Activated naive CD8-positive, alpha-beta T cell treated with anti-CD3 and anti-CD28 coated beads, Interleukin-2, amount 50 U/mL, for 16 hours (primary cell): ENCODE measurements at places on chromosomes 12 and 14.

DNA sequence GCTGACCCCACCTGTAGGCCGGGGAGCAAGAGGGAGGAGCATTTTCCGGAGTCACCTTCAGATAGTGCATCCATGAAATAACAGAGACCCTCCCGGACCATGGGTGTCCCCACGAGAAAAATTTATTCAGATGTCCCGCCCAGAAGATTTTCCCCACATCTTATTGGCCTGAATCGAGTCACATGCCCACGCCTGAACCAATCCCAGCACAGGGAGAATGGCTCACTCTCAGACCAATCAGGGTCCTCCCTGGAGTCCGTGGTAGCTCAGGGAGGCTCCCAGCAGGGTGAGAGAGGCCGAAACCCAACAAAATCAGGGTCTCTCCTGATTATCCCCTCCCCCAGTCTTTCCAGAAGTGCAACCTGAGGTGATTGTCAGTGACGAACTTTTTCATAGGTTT, 16.4 kb upstream of the NCOR2 start:
- DNase-seq, result no peak

GRCh38 chr12:101038289-101038871, 171.7 kb downstream of the SLC5A8 start:
- no peak for DNase-seq

DNA sequence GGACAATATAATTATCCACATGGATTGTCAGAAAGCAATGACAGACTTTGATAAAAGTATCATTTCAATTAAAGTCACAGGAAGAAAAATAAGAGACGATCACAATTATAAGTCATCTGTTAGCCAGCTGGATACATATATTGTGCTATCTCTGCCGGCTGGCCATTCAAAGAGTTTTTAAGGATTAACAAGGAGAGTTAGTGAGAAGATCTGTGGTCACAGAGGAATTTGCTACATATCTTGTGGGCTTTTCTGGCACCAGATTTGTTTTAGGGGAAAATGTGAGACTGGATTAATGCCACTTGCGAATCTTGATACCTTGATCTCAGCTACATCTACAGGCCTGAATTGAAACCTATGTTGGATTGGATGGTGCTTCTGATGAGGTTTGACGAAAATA, 90.9 kb upstream of the MANSC4 start:
- DNase-seq, result no peak

DNA sequence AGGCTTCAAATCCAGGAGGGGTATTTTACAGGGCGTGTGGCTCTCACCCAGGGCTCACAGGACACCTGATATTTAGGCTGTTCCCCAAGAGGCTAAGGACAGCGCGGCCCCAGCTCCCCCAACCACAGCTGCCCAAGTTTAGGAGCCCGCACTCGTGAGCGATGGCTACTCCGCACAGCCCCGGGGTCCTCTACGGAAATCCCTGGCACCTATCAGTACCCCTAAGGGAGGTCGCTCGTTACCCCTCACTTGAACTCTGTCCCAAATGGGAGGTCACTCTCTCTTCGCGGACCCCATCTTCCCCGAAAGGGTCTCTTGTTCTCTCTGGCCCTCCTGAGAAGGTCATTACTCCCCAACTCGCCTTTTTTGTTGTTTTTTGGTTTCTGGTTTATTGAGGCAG, 708 bp upstream of the P2RX4 start:
- DNase-seq, result no peak

GRCh38 chr14:49942090-49942489, 49.2 kb downstream of the ARF6 start:
- no peak for DNase-seq

DNA sequence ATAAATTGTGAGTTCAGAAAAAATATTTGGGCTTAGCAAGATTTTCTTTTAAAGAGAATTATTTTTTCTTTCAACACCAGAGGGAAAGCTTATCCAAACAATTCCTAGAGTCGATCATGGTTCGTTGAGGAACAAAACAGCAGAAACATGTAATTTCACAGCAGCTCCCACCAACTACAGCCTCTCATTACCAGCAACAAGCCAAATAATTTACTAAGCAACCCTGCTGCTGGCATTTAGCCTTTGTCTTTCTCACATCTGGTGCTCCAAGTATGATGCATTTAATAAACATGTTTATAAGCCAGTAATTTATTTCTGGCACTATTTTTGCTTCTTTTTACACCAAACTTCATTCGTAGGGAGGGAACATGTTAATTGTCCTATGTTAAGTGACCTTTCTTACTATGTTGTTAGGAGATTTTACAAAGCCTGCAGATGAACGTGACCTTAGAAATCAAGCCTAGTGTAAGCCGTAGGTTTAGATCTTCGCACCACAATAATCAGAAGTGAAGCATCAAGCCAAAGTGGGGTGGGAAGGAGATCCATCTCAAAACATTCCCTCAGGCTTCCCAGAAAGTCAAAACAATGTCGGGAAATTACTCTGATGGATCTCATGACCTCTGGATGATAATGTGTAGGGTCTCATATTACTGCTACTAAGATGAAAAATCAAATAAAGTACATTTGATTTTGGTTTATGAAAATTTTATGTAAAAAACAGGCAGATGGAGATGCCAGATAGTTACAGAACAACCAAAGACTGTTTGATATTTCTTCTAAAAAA, 128.4 kb downstream of the RPAP3 start:
- DNase-seq, result no peak

DNA sequence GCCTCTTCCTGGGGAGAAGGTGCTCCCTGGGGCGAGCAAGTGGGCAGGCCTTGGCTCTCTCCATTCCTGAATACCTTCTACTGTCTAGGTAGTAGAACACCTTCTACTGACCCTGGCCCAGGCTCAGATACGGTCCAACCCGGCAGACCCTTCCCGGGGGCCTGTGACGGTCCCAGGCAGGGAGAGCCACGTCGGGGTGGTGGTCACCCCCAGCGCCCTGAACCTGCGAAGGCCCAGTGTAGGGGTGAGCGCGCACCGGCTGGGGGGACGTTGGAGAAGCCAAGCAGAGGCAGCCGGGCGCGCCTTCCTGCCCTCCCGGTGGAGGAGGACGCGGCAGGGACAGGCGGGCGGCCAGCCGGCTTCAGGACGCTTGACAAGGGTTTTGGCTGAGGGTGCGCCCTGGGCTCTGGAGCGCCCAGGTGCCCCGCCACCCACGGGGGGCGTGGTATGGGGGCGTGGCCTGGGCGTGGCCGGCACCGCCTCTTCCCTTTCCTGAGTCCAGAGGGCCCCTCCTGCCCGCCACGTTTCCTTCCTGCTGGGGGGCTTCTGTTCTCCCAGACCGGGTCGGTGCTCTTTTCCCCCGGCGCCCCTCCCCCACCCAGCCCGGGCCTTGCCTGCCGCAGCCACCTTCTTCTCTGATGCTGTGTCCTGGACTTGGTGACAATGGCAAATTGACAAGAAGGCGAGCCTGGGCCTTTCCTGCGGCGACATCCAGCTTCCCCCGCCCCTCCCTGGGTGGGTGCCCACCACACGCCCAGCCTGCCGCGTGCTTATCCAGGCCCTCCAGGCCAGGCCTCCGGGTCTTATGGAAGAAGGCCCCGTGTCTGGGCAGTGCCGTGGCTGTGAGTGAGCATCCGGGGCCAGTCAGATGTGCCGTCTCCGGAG, 24.5 kb upstream of the PPP1R13B start:
- peak; percentile 51 for DNase-seq

DNA sequence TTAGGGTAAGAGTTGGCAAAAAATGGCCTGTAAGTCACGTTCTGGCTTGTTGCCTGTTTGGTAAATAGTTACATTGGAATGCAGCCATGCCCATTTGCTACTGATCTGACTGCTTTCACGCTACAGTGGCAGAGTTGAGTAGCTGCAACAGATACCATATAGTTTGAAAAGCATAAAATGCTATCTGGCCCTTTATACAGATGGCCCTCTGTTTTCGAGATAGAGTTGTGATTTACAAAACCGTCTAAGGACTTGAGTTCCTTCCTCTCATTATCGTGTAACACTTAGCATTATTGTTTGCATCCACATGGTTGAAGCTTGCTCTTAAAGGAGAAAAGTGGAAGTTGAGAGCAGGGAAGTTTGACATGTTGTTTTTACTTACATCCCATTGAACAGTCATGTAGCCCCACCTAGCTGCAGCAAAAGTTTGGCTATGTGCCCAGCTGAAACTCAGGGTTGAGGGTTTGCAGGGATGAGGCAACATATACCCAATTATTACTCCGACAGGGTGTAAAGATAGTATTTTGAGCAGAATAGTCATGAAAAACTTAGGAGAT, 11.3 kb upstream of the SCFD1 start:
- no peak for DNase-seq

GRCh38 chr12:57712701-57713100, 18.8 kb downstream of the OS9 start:
- no peak for DNase-seq

DNA sequence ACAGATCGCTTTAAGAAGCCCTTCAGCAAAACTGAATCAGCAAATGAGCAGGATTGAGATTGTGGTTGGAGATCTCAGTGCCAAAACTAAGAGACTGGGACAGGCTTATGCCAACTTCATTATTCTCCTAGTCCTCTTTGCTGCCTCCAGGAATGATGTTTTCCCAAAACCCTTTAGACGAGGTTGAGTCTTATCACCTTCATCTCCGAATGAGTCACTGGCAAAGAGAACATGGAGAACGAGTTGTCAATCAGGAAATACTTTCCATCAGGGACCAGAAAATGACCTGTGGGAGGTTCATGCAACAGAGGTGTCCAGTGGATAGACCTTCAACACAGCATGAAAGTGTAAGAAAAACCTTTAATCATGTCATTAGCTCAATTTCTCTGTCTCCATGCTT, 461.5 kb downstream of the RMST start:
- DNase-seq, result no peak

DNA sequence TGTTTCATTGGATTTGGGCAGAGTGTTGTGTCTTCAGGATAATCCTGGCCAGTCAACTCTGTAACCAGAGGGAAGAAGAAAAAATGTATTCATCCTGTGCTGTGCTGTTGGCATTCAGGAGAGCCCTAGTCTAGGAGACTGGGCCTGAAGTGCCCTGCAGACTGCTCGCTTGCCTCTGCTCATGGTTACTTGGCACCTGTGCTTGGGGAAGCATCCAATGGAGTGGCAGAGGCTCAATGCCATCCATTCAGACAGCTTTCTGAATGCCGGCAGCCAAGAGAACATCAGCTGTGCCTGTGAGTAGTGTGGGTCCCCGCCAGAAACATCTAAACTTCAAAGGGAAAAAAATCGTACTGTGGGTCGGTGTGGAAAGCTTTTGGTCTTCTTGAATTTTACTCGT, 124.2 kb downstream of the SRGAP1 start:
- DNase-seq, result no peak

DNA sequence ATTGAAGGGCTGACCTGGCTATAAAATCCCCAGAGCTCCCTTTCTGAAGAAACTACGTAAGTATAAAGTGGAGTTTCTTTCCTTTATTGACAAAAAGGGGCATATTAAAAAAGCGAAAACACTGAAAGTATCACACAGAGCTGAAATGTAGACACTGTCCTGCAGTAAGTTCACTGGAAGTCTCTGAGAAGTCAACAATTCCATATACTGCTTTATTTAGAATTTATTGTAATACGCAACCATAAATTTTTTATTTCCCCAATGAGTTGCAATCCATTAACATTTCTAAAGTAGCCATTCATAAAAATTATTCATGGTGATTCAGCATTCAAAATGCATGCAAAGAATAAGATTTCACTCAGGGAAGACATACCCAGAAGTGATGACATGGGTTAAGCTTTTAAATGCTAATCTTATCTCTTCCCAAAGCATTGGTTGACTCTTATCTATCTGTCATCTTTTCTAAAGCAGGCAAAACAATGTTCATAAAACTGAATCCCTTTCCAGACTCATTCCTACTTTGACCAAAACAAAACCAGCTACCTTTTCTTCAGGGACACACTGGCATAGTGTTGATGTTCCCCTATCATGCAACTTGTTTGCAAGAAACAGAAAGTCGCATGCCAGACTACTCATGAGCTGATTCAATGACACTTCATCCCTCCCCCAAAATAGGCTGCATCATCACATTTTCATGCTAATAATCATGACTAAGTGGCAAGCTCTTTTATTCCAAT, 17.3 kb downstream of the KITLG start:
- DNase-seq, result no peak

DNA sequence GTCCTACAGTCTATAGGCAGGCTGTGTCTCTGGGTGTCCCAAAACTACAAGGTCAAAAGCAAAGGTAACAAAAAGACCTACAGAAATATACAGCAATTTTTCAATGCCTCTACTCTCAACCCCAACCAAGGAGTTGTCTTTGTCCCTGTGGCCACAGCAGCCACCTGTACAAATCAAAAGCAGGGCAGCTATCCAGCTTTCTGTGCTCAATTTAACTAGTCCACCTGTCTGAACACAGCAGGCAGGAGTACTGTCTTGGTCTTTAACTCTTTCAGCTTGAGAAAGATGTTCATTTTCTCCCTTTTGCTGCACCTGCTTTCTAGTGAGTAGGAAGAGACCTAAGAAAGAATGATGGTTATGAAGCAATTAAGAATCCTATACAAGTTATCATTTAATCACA, 19.7 kb downstream of the GDF11 start:
- DNase-seq, result no peak

DNA sequence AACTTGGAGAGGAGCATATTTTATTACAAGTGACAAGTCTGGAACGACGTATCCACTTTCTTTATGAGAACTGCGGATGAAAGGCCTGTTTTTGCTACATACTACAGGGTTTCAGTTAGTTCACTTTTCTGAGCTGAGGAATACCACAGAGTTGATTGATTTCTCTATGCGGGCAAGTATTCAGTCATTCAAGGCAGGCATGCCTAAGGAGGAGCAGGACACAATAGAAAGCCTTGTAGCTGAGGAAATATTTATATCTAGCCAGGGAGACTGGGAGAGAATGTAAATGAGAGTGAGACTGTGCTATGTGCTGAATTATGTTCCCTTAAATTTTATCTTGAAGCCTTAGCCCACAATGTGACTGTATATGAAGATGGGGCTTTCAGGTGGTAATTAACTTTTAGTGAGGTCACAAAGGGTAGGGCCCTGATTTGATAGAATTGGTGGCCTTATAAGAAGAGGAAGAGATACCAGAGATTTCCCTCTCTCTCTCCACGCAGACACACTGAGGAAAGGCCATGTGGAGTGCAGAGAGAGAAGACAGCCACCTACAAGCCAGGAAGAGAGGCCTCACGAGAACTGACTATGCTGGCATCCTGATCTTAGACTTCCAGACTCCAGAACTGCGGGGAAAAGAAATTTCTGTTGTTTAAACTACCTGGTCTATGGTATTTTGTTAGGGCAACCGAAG, 459.0 kb upstream of the ATP2B1 start:
- DNase-seq, result no peak

DNA sequence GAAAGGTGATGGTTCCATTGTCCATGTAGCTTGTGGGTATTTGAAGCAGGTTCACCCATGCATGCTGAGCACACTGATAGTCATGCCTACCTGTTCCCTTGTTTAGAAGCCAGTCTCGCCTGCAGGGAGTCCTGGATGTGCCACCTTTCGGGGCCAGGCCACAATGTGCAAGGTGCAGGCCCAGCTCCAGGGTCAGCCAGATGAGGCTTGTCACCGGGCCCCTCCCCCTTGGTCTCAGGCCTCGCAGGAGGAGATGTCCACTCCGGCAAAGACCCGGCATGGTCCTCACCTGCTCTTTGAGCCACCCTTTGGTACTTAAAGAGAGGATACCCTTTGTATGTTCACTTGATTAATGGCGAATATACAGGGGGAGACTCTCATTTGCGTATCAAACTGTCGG, 140.4 kb upstream of the RTL1 start:
- DNase-seq, result no peak
